Suppressor macrophage (primary cell): ENCODE measurements at places on chromosomes 2 and 18.

DNA sequence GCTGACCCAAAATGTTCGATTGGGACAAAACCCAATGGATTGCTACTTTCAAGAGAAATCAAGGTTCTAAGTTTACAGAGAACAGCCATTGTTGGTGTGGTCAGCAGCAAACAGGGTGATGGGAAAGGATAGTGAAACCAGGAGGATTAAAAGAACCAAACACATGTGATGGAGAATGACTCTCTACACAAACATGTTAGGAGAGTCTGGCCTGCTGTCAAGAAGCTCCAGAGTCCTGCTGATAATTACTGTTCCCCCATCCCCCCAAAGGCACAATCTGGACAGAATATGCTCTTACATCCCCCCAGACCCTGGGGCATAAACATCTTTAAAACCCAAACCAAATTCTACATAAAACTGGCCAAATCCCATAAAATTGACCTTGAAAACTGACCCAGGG, 32.0 kb upstream of the ACYP2 start:
- DNase-seq: no peak

- DNase-seq: peak; percentile 59
Measured at GRCh38 chr2:12192762-12193161, 446.3 kb downstream of the LPIN1 start.

DNA sequence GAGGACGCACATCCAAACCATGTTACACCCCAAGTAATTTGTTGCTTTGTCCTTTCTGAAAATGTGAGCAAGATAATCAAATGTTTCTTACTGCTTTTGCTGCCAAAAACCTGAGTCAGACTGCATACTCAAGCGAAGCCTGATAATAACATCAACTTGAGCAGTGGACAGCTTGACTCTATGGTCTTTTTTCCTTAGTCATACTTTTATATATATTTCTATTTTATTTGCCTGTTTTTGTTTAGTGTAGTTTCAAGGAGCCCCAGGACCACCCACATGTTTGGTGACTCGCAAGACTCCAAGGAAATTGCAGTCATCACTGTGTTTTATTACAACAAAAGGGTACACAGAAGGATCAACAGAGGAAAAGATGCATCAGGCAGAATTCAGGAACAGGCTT, 688.4 kb upstream of the PIK3C3 start:
- no peak for DNase-seq

DNA sequence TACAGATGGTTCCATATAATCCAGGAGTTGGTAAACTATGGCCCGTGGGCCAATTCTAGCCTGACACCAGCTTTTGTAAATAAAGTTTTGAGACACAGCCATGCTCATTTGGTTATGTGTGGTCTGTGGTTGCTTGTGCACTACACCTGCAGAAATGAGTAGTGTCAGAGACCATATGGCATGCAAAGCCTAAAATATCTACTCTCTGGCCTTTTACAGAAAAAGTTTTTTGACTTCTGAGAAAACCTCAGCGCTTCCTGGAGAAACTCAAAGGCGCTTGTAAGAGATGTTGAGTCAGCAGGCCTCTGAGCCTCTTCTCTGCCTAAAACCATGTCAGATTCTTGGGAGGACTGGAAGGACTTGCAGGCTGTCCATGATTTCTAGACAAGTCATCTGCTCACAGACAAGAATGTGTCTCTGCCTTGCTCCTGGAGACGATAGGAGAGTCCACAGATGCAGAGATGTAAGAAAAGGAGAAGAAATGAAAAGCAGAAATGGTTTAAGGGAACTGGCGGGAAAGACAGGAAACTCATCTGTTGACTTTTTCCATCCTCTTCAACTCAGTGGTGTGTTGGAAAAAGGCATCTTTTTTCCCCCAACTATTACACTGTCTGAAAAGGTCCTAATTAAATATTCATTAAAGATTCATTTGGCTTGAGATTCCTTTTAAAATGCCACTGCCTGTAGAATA, 5.2 kb downstream of the TTC39C start:
- peak; percentile 56 for DNase-seq

DNA sequence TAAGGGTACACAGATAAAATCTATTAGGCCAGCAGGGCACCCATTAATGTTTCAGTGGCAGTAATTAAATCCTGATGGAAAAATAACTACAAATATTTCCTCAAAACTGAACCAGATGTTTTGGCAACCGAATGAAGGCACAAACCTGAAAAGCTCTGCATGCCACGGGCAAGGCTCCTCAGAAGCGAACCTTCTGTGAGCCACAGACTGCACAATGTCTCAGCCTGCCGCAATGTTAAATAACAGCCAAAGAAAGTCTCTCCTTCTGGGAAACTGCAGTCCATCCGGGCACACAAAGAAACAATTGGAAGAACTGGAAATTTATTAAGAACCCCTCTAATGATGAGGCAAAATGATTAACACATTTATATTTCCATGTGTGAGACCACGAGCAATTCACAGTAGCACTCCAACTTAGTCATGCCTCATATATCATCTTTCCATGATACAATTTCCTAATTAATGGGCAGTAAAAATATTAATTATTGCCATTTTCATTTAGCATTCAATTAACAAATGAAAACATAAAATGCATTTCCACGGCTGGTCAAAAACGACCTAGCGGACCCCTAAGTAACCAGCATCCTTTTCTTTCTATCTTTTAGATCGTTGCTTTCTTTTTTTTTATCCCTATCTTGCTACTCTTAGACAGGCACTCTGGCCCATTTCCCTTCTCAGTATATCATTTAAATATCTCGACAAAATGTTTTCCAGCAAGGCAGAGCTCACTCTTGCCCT, 237.5 kb downstream of the EPHA4 start:
- DNase-seq: no peak

DNA sequence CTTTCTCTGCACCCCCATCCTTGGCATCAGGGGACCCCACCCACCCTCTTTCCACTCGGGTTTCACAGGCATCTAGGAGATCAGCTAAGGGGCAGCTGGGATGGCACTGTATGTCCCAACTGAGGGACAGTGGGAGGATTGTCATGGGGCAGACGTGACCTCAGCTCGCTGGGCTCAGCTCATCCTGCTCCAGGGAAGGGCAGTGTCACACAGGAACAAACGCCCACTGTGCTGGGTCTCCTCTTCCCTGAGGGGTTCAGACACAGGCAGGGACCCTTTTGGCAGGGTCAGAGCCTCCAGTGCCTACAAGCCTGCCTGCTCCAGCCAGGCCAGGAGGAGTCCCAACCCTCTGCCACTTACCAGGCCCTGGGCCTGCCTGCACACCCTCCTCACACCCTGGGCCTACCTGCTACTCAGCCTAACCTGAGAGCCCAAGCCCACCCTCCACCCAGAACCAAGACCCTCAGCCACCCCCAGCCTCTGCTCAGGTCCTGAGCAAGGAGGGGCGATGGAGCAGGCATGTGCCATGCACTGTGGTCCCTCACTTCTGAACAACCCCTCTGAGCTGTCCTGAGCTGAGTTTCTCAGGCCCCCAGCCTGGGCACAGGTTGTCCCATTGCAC, 68.2 kb downstream of the HS1BP3 start:
- peak; percentile 83 for DNase-seq

DNA sequence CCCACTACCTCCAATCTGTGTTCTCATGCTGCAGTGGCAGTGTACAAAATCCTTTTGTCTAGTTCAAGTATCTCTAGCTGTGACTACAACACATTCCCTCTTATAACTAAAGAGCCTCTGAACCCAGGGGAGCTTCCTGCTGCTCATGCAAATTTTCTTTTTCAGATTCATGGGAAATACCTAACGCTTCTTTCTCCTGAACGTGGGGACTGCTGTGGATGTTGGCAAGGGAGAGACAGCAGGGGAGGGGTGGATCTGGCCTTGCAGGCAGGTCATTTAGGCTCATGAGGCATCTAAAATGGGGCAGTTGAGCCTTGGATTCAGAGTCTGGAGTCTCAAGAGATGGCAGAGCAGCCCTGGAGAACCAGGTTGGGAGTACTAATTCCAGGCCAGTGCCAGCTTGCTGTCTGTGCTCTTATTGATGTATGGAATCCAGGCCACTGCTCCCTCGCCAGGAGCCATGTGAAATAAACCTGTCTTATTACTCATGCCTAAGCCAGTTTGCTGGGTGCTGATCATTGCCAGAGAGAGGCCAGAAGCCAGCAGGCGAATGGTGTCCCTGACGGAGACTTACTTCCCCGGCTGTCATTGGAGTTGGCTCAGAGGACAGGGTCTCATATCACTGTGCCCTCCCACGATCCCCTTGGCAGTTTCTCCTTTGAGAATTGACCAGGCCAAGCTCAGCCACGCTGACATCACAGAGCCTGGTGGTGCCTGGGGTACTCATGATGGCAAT, 29.2 kb upstream of the TNP1 start:
- no peak for DNase-seq

GRCh38 chr2:237471438-237472186, 15.4 kb upstream of the MLPH start:
- DNase-seq: peak; percentile 56

DNA sequence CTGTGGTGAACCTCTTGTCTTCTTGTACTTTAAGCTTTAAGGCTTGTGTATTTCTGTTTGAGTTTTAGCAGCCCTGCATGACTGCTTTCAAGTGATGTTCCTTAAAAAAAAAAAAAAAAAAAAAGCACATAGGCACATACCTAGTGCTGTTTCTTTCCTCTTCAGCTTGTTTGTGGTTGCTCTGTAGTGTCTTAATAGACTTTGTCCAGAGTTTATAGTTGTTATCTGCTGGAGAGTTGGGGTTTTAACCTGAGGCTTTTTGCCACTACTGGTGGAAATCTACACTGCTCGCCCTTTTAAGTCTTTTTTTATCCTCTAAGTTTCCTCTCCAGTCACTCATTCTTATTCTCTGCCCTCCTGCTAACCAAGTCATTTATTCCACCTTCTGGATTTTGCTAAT, 34.5 kb downstream of the AGFG1 start:
- DNase-seq: no peak

- no peak for DNase-seq
Measured at GRCh38 chr2:217102956-217103355, 243.1 kb upstream of the TNP1 start.
